ENCODE measurements at places on chromosomes 6 and 20.

- no peak for DNase-seq
Observed at GRCh38 chr6:70312165-70312745, 9.4 kb upstream of the COL9A1 start.

- no peak for DNase-seq
Observed at GRCh38 chr6:33621711-33622388, 728 bp downstream of the ITPR3 start.

DNA sequence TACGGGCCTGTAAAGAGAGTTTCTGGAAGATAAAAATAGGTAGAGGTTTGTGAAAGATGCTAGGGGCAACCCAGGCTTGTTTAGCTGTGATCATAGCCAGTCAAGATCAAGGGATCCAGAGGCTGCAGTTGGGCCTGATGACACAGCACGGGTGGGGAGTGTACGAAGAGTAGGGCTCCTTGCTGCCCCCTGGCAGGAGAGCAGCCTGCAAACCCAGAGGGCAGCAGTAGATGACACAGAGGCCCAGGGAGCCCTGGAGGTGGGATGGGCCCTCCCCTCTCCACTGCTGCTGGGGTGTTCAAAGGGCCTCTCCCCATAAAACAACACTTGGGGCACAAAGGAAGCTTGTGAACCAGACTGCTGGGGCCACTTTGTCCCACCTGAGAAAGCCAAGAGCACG, 47.2 kb downstream of the VEGFA start:
- no peak for DNase-seq

- DNase-seq, result no peak
Observed at GRCh38 chr6:105835373-105835772, 250.8 kb upstream of the PRDM1 start.

DNA sequence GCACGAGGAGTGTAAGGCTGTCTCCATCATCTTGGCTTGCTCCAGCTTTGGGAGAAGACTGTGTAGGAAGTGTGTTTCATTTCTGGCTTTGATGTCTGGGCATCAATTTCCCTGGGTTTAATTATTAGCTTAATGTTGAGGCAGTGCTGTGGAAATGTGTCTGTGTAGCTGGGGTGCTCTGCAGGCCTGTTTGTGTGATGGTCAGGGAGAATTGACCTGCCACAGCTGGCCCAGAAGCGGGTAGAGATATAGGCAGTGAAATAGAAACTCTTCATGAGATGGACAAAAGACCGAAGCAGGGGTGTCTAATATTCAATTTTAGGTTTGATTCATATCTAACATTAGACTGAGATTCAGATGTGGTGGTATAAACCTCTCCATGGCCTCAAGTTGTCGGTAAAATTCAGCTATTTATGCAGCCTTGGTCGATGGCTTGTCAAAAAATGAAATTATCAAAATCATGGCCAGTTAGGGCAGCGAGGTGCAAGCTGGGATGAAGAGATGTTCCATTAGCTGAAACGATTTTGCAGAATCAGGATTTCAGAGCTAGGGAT, 95.3 kb upstream of the SNX9 start:
- DNase-seq, result no peak

DNA sequence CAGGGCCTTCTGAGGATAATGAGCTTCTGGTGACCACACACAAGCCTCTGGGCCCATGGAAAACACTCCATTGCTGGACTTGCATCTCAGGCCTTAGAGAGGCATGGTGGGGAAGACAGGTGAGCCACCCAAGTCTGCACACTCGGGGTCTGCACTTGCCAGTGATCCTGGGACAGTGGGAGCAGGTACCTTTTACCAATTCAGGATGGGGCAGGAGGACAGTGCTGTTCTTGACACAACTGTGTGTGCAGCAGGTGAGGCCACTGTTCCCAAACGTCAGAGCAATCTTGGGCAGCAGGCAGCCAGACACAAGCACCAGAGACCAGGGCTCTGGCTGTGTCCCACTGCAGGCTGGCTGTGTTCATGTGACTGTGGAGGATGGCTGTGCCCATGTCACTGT, 221.3 kb downstream of the ERMARD start:
- no peak for DNase-seq

DNA sequence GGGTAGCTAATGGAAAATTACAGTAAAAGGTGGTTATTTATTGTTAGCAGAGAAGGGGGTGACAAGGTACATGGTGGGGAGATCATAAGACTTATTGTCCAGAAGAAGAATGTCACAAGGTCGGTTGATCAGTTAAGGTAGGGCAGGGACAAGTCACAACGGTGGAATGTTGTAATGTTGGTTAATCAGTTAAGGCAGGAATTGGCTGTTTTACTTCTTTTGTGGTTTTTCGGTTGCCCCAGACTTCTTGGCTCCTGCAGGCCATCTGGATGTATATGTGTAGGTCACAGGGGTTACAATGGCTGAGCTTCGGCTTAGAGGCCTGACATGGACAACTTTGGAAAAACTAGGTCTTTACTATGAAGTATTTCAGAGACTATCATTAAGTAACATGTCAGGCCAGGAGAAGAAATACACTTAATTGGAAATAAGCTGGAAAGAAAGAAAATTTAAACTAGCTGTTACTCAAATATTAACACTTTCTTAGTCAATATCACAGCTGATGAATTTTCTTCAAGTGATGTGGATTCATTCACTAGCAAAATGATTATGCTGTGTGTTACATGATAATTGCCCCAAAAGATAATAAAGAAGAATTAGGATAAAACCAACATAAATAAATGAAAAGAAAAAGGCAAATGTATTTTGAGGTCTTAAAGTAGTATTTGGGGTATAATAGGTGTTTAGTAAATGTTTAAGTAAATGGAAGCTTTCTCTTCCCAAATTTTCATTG, 4.4 kb downstream of the AIG1 start:
- DNase-seq, result no peak

GRCh38 chr6:113627480-113627879, 229.7 kb upstream of the MARCKS start:
- no peak for DNase-seq

DNA sequence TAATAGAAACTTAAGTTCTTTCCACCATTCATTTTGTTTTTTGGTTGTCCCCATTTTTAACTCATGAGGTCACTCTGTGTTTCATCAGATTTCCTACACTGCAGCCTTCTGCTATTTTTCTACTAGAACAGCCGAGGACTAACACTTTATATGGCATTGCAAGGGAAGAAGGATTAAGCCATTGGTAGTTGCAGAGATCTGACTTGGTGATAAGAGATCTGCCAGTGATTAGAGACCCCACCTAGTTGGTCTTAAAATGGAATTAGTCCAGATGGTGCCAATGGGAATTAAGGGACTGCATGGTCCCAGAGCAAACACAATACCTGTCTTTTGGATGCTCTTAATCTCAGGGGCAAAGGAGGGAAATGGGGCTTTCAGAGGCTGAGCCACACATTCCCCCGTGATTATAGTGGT, 125.5 kb upstream of the TMEM170B start:
- no peak for DNase-seq

DNA sequence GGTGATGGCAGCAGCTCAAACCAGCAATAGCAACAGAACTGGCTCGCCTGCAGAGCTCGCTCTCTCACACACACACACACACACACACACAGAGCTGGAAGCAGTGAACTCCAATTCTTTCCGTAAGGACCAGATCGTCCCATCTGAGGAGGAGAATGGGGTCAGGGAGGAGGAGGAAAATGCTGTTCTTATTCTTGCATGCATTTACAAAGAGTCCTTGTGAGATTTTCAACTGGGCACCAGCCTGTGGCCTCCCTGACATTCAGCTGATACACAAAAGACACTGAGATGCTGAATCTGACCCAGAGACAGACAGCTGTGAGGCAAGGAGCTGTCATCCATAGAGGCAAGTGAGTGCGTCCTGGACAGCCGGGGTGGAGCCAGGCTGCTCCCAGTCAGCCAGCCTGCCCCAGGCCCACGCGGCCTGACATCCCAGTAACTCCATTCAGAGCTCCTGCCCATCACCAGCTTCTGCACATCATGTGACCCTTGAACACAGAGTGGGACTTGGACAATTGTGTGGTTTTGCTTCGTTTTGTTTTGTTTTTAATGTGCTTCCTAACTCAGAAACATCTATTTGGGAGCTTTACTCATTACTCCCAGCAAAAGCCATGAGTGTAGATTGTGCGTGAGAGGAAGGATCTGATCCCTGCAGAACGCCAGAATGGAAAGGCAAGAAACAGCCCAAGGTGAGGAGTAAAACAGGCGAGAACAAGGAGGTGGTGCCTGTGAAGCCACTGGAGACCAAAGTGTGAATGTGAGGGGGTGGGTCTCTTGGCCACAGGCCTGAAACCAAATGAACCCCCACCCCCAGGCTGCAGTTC, 2.1 kb downstream of the SERPINB9 start:
- no peak for DNase-seq

DNA sequence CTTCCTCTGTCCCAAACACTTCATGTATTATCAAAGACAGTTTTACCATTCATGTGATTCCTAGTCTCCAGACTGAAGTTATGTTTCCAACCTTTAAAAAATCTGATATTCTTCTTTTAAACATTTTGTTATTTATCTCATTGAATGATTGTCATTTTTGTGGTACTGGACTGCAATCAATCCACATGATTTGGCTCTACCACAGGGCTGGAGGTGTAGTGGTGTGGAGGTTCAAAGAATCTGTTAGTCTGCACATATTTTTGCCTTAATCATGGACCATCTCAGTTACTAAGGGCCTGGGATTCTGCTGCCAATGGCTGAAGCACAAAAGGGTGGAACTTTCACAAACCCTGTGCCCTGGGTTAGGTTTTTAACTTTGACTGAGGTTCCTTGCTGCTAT, 164.1 kb upstream of the JAG1 start:
- no peak for DNase-seq

DNA sequence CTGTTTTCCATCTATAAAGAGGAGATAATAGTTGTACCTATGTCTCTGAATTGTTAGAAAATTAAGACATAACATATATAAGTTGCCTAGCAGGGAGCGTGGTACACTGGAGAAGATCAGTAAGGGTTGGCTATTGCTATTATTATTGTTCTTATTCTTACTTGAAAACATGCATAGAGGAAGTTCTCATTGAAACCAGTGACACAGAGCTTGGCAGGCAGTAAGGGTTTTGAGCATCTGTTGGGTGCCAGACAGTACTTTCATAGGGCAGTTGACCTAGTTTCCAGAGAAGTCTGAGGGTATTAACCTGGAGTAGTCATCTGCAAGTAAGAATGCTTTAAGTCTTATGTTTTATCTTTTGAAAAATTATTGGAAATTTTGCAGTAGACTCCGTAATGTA, 13.3 kb upstream of the SGK1 start:
- no peak for DNase-seq

DNA sequence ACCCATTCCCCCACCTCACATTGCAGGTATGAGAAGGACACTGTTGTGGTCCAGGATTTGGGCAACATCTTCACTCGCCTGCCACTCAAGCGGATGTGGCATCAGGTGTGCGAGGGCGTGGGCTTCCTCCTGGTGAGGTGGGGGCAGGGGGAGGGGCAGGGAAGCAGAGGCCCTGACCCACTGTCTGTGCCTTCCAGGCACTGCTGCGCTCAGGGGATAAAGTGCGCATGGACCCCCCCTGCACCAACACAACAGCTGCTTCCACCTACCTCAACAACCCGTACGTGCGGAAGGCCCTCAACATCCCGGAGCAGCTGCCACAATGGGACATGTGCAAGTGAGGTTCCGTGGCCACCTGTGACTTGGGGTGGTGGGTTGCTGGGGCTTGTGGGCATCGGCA, 3.7 kb downstream of the CTSA start:
- no peak for DNase-seq

- no peak for DNase-seq
Observed at GRCh38 chr6:93624408-93624807, 205.0 kb upstream of the EPHA7 start.

- no peak for DNase-seq
Observed at GRCh38 chr6:44415873-44416502, 28.5 kb downstream of the CDC5L start.

GRCh38 chr20:62979876-62980373, 26.8 kb downstream of the BHLHE23 start:
- DNase-seq, result no peak

GRCh38 chr20:62629864-62630470, 12.3 kb upstream of the SLCO4A1 start:
- no peak for DNase-seq

- DNase-seq, result no peak
Observed at GRCh38 chr20:16445482-16445881, 127.8 kb downstream of the KIF16B start.

- DNase-seq, result no peak
Observed at GRCh38 chr6:139485185-139485584, 110.7 kb upstream of the CITED2 start.

DNA sequence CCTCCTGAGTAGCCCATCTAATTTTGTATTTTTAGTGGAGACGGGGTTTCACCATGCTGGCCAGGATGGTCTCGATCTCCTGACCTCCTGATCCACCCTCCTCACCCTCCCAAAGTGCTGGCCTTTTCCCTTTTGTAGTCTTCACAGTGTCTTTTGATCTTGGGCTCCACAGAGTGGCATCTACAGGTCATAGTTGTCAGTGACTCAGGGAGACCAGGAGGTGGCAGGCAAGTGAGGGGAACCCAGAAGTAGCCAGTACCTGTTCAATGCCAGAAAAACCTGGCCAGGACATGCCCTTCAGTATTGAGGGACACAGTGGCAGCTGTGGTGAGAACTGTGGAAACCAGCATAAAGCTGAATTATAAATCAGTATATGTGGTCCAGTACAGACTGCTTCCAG, 19.6 kb downstream of the RPP21 start:
- DNase-seq, result no peak

GRCh38 chr6:115067690-115068447, 725.0 kb upstream of the HS3ST5 start:
- DNase-seq, result no peak

DNA sequence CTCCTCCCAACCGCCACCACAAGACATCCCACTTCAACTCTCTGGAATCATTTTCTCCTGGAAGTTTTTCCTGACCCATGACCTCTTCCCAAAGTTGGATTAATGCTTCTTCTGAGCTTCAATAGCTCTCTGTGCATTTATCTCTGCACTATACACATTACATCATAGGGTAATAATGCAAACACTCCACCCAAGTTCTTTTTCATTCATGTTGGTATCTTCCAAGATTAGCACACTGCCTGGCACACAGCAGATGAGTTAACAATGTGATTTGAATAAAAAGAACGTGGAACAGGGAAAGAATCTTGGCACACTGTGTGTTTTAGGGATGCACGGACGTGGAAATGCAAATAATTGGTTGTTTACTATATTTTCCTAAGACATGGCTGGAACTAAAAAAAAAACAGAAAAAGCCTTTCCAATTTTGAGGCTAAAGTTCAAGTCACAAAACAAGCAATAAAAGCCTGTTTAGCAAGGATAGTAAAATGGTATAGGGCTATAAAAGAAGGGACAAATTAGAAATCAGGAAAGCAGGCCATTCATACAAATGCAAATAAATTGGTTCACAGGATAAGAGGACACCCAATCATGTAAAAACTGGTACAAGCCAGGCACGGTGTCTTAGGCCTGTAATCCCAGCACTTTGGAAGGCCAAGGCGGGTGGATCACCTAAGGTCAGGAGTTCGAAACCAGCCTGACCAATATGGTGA, 1.6 kb upstream of the FAM135A start:
- DNase-seq, result no peak

- no peak for DNase-seq
Observed at GRCh38 chr6:84770521-84770920, 6.1 kb upstream of the TBX18 start.

- no peak for DNase-seq
Observed at GRCh38 chr6:147711476-147711875, 203.0 kb downstream of the SAMD5 start.
